ENCODE measurements at places on chromosomes 11 and 22.

- DNase-seq: peak; percentile 82
These were observed 39.0 kb downstream of the BMAL1 start for GRCh38 chr11:13316528-13316961.

GRCh38 chr22:17874231-17874905 lies 100.1 kb upstream of the BID start:
- DNase-seq: no peak

DNA sequence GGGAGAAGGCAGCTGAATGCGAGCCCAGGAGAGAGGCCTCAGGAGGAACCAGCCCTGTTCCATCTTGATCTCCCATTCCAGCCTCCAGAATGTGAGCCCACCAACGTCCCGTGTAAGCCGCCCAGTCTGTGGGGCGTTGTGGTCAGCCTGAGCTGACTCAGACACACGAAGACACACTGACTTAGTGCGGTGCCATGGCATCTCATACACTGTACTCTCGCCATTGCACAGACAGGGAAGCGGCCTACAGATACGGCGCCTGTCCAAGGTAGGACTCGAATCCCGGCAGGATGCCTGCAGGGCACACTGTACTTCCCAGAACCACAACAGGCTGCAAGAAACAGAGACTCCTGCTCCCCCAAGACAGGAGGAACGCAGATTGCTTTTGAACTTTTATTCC lies 179.6 kb downstream of the CTTN start:
- DNase-seq: no peak

DNA sequence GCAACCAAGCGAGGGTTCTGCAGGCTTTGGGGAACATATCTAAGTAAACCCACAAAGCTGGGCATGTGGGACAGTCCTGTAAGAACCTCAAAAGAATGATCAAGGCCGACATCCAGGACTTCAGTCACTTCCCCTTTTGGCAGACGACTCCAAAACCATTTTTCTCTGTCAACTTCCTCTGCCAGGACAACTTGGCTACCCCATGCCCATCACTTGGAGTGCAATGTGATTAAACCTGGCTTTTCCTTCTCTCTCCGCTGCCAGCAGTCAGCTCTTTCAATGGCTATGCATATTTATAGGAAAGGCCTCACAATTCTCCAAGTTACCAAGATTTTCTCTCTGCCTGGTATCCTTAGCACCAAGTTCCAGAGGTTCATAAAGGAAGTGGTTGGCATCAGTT lies 78.9 kb downstream of the C11orf58 start:
- DNase-seq: no peak

GRCh38 chr11:124339396-124340141 lies 19.6 kb upstream of the OR8D2 start:
- no peak for DNase-seq

DNA sequence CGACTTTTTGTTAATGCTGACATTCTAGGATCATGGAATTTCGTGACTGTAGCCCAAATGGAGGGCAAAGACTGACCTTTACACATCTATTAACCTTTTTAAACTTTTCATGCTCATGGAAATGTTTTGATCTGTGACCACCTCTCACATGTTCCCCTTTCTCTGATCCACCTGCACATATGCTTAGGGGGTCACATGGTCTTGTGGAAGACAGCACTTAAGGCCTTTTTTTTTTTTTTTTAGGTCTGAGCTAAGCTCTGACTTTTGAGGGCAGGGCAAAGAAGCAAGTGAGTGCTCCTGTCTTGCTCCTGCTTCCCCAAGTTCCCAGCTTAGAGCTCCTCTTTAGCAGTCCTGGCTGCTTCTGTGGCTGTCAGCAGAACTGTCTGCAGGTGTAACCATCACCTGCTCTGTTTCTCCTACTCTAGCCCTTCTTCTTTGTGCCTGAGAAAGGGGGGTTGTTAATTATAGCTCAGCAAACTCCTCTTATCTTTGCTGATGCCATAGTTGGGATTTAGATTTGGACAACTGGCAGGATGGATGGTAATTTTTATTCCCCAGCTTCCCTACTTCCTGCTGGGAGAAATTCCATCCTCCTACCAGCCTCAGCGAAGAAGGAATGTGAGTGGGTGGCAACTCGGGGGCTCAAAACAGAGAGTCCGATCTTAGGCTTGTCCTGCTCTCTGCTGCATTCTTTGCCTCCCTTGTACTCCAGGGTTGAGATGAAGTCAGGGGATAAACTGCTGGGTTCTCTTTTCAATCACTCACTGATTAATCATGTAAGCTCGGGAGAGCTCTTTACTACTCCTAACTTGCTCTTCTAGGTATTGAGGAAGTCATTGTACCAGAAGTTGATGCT lies 64.4 kb downstream of the GRAMD1B start:
- DNase-seq: no peak

DNA sequence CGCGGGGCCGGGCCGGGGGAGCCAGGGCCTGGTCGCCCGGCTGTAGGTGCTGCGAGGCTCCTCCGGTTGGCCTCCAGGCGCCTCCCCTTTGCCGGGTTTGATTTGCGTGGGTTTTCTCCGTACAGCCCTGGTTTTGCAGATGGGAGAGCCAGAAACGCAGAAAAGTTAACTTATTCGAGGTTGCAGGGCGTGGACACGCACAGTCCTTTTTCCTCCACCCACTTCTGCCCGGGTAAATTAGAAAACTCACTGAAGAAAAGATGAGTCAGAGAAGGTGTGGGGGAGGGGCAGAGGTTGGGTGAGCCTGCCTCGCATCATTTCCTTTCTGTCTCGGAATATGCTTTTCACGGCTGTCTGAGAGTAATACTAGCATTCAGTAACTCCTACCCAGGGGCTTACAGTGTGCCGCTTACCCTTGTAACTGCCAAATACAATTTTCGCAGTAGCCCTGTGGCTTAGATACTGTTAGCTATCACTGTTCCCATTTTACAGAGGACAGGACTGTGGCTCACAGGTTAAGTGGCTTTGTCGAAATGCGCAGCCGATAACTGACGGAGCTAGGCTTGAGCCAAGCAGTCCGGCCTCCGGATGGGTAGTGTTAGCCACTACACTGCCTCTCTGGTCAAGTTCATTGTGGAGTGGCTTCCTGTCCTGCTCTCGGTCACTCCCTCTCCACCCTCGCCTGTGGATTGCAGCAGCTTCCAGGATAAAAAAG lies 812 bp downstream of the FADD start:
- DNase-seq: peak; percentile 76

GRCh38 chr11:65787649-65788622 lies 1.1 kb downstream of the OVOL1 start:
- no peak for DNase-seq

DNA sequence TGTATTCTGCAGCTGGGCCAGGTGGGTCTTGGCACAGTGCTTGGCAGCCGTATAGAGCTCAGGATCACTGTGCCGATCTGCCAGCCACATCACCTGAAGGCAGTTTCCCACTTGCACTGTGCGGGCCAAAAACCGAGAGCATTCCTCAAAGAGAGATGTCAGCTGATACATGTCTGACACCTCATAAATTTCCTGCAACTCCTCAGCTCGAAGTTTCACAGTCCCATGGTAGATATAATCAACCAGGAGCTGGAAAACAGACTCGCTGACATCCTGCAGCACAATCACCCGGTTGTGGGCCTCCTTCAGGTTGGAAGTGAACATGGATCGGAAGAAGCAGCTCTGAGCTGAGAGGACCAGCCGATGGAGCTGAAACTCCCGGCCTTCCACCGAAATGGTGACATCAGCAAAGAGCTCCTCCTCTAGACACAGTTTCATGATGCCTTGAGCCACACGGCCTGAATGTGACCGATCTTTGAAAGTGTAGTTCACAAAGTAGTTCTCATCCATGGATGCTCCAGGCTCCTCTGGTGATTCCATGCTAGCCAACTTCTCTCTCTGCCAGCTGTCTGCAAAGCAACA lies 1.2 kb downstream of the KBTBD4 start:
- no peak for DNase-seq

- DNase-seq: no peak
These were observed 79.5 kb upstream of the CRYBB3 start for GRCh38 chr22:25120093-25120561.

DNA sequence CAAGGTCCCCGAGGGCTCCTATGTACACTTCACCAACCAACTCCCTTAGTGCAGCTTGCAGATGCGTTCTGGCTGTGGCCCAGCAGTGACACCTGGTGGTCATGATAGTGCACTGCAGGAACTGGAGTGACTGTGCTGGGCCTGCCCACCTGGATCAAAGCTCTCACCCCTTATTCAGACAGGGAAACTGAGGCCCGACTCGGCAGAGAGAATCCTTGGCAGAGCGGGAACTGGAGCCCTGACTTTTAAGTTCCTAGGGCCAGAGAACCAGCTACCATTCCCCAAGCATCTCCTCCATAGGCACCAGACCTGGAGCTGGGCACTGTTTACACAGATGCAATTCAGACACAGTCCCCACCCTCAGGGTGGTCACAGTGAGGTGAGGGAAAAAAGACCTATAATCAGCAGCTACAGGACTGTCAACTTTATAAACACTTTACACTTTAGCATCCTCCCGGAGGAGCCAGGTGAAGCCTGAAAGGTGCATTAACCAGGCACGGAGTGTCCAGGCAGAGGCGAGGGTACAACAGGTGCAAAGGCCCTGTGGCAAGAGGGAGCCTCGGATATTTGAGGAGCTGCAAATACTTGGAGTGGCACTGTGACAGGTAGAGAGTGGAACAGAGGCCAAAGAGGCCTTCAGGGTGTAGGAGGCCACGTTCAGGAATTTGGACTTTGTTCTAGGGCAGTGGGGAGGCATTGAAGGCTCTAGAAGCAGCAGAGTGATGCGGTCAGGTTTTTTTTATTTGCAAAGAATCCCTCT lies 22.0 kb downstream of the RHBDD3 start:
- peak; percentile 4 for DNase-seq

Data from NCI-H226 (cell line).